ENCODE measurements at places on chromosomes 5 and 9.

GRCh38 chr5:52989781-52990527, 802 bp downstream of the ITGA2 start:
- no peaks in the 10 kb centered on the region for H3K36me3 ChIP-seq
- H3K4me3 ChIP-seq = peak overlapping the region; percentile 76
- H3K27ac ChIP-seq = no peak overlapping the region
- peak; percentile 58 for DNase-seq
- H3K27me3 ChIP-seq = no peaks in the 10 kb centered on the region

DNA sequence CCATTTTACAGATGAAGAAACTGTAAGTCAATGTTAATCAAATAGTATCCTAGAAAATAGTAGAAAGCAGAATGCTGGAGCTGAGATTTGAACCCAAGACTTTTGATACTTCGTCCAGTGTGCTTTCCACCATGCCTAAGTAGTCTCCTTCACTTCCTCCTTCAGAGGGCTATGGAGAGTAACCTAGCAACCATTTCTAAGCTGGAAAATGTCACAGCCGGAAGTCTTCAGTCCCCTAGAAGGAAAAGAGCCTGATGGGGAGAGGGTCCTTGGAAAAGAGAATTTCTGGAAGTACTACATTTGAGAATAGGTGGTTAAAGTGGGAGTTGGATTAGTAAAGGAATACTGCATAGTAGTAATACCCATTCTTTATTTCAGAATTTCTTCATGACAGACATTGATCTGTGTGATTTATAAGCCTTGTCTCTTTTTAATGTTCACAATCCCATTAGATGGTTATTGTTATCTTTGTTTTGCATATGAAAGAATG, 32.7 kb downstream of the PCDHAC2 start:
- H3K4me1 ChIP-seq = peaks cover 10% of the 10 kb centered on the region
- no peaks in the 10 kb centered on the region for H3K36me3 ChIP-seq
- H3K4me3 ChIP-seq = no peak overlapping the region
- DNase-seq = no peak

GRCh38 chr5:57802131-57802530, 319.5 kb upstream of the ACTBL2 start:
- no peaks in the 10 kb centered on the region for H3K36me3 ChIP-seq
- H3K4me1 ChIP-seq = no peaks in the 10 kb centered on the region
- DNase-seq = no peak
- H3K27me3 ChIP-seq = no peaks in the 10 kb centered on the region

- no peak overlapping the region for H3K27ac ChIP-seq
- H3K4me1 ChIP-seq = no peaks in the 10 kb centered on the region
- H3K4me3 ChIP-seq = no peak overlapping the region
- no peaks in the 10 kb centered on the region for H3K27me3 ChIP-seq
Measured at GRCh38 chr5:135106136-135106535, 72.1 kb upstream of the PITX1 start.

GRCh38 chr9:37029776-37030610, 4.1 kb downstream of the PAX5 start:
- H3K4me1 ChIP-seq = no peaks in the 10 kb centered on the region
- peak; percentile 46 for DNase-seq
- peak overlapping the region; percentile 87 for H3K4me3 ChIP-seq
- no peaks in the 10 kb centered on the region for H3K36me3 ChIP-seq

- H3K36me3 ChIP-seq = no peaks in the 10 kb centered on the region
- H3K27ac ChIP-seq = no peak overlapping the region
- H3K4me3 ChIP-seq = no peak overlapping the region
- H3K4me1 ChIP-seq = no peaks in the 10 kb centered on the region
Measured at GRCh38 chr9:93667006-93667405, 90.6 kb downstream of the PHF2 start.

DNA sequence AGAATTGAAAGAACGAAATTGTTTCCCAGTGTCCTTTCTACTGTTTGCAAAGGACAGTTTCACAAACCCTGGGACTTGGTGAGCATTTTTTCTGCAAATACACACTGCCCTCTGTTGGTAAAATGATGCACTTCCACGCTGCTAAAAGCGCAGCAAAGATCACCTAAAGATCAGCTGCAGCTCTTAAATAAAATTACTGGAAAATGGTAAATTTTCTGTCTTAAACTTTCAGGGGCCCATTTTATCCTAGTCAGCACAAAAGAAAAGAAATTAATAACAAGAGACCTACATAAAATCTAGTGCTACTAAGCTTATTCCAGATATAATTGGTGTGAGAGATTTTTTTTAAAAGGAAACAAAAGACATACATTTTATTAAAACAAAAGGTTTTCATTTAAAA, 566.0 kb downstream of the CAAP1 start:
- H3K4me3 ChIP-seq = no peak overlapping the region
- H3K27ac ChIP-seq = no peak overlapping the region

- no peaks in the 10 kb centered on the region for H3K27me3 ChIP-seq
- DNase-seq = no peak
Measured at GRCh38 chr5:93873211-93873736, 131.9 kb upstream of the POU5F2 start.

DNA sequence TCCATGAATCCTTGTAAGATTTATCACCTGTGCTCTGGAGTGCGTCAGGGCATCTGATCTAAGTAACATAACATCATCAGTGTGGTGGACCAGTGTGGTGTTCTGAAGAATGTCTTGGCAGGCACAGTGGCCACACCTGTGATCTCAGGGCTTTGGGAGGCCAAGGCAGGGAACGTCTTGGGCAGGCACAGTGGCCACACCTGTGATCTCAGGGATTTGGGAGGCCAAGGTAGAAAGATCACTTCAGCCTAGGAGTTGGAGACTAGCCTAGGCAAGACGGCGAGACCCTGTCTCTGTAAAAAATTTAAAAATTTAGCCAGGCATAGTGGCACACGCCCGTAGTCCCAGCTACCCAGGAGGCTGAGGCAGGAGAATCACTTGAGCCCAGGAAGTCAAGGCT, 185.5 kb downstream of the CACNA1B start:
- H3K27me3 ChIP-seq = no peaks in the 10 kb centered on the region
- H3K36me3 ChIP-seq = peaks cover 42% of the 10 kb centered on the region
- H3K4me3 ChIP-seq = no peak overlapping the region
- H3K27ac ChIP-seq = no peak overlapping the region
- H3K4me1 ChIP-seq = no peaks in the 10 kb centered on the region

DNA sequence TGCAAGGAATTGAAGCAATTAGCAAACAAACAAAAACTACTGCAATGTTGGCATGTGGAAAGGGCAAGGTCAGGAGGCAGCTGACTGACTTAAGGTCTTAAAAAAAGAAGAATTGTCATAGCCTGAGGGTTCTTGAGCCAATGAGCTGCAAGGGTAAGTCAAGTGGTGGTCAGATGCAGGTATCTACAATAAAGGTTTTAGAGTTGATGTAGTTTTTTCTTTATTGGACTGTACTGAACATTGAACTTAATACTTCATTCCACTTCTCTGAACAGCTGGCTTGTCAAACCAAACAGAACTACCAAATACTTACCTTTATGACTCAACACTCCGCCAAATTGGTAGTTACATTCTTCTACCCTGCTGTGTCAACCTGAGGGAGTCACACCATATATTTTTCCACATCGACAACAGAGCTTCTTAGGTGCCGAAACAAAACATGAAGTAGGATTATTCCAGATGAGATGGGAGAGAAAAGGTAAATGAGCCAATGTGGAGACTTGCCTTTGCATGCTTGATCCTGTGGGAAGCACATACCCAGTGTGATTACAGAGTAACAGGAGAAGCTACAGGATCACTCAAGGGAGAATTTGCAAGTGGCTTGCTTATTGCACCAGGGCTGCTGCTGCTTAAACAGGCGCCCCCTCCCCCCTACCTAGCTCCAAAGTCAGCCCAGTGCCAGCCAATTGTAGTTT, 35.3 kb downstream of the EQTN start:
- no peak overlapping the region for H3K4me3 ChIP-seq
- no peaks in the 10 kb centered on the region for H3K36me3 ChIP-seq
- no peak for DNase-seq
- H3K4me1 ChIP-seq = no peaks in the 10 kb centered on the region

DNA sequence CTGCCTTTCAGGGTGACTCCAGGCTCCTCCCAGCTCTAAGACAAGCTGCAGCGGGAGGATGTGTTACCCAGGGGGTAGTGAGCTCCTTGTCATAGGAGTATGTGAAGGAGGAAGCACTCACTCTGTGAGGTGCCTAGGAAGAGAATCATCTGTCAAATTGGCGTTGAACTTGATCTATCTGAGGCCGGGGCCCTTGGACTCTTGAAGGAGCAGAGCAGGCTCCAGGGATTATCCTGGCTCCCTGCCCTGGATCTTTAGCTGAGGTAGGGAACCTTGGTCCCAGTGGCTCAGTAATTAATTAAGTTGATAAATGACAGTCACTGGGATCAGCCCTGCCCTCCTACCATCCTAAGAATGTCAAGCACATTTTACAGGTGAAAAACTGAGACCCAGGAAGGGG, 15.5 kb downstream of the ADGRD2 start:
- H3K36me3 ChIP-seq = no peaks in the 10 kb centered on the region
- no peaks in the 10 kb centered on the region for H3K27me3 ChIP-seq
- no peaks in the 10 kb centered on the region for H3K4me1 ChIP-seq
- H3K4me3 ChIP-seq = no peak overlapping the region

DNA sequence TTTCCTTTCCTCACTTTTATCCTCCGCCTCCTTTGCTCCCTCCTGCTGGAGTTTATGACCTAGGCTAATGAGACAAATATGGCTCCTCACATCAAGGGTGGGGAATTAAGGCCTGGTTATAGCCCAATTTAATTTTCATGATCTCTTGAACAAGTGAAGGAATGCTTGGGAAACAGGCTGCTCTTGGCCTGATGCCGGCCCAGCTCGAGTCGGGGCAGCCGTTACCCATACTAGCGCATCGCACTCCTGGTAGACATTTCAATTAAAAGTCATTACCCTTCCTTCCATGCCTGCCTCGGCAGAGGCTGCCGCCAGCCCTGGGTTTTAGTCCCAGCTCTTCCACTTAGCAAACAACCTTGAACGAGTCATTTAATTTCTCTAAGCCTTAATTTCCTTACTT, 425.7 kb downstream of the TMEM38B start:
- DNase-seq = no peak
- H3K36me3 ChIP-seq = no peaks in the 10 kb centered on the region
- no peaks in the 10 kb centered on the region for H3K27me3 ChIP-seq
- H3K4me3 ChIP-seq = no peak overlapping the region
- no peaks in the 10 kb centered on the region for H3K4me1 ChIP-seq
- no peak overlapping the region for H3K27ac ChIP-seq

GRCh38 chr9:137464291-137464999, 5.3 kb upstream of the NSMF start:
- no peak overlapping the region for H3K27ac ChIP-seq
- no peaks in the 10 kb centered on the region for H3K27me3 ChIP-seq
- DNase-seq = no peak

- H3K36me3 ChIP-seq = no peaks in the 10 kb centered on the region
- no peak overlapping the region for H3K27ac ChIP-seq
Measured at GRCh38 chr5:10337986-10338385, 15.5 kb upstream of the MARCHF6 start.

DNA sequence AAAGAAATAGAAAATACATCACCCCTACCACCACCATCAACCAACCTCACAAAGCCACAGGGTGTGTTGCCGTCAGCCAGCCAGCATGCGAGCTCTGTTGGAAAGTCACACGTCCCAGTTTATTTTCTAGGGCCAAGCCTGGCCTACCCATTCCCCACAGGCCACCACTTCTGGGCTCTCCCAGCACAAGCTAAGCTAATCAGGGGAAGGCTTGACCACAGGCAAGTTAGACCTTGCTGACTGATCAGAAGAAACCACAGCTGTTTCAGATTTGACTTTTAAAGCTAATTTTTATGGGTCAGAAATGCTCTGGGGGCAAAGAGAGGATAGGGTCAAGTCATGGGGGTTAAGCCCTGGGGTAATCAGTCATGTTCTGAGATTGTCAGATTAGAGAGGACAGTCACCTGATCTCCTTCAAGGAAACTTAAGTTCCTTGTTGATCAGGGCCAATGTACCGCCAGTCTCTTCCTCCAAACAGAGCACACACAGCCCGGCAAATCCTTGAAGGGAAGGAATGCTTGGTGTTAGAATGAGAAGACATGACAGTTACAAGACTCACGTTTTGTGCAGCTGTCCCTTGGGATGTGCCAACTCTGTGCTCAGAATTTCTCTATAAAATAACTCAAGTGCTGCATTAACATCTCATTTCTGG, 7.6 kb downstream of the SHB start:
- DNase-seq = no peak
- no peak overlapping the region for H3K27ac ChIP-seq
- H3K27me3 ChIP-seq = no peaks in the 10 kb centered on the region
- no peaks in the 10 kb centered on the region for H3K36me3 ChIP-seq
- H3K4me3 ChIP-seq = no peak overlapping the region

- H3K4me3 ChIP-seq = no peak overlapping the region
- no peaks in the 10 kb centered on the region for H3K36me3 ChIP-seq
- H3K27ac ChIP-seq = no peak overlapping the region
Measured at GRCh38 chr5:135827965-135828781, 6.3 kb upstream of the SLC25A48 start.

All from H9 (cell line).